Activated naive CD4-positive, alpha-beta T cell treated with anti-CD3 and anti-CD28 coated beads for 36 hours (primary cell): ENCODE measurements at places on chromosomes 6 and 20.

GRCh38 chr6:45900808-45901752, 114.6 kb downstream of the CLIC5 start:
- DNase-seq, result no peak

DNA sequence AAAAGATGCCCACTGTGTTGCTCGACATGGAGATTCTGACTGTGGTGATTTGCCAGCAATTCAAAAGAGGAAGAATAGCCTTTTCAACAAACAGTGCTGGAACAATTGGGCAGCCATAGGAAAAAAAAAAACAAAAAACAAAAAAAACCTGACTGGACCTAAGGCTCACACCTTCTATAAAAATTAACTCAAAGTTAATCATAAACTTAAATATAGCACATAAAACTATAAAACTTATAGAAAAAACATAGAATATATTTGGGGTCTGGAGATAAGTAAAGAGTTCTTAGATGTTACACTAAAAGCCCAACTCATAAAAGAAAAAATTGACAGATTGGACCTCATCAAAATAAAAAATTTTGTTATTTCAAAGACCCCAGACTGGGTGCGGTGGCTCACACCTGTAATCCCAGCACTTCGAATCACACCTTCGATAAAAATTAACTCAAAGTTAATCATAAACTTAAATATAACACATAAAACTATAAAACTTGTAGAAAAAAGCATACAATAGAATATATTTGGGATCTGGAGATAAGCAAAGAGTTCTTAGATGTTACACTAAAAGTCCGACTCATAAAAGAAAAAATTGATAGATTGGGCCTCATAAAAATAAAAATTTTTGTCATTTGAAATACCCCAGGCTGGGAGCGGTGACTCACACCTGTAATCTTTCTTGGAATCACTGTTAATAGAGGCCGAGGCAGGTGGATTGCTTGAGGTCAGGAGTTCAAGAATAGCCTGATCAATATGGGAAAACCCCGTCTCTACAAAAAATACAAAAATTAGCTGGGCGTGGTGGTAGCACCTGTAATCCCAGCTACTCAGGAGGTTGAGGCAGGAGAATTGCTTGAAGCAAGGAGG, 115.6 kb upstream of the FAM83B start:
- no peak for DNase-seq

DNA sequence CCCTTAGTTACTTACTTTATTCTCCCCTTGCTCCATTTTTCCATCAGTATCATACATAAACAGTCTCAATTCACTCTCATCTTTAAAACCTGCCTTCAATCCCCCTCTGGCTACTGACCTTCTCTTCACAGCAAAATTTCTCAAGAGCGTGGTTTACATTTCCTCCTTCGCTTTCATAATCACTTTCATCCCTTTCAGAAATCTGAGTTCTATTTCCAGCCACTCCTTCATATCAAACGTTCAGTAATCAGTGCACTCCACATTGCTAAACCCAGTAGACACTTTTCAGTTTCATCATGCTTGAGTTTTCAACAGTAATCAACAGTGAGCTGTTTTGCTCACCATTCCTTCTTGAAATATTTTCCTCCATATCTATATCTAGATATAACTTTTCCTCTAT, 176.7 kb upstream of the HSF2 start:
- DNase-seq, result no peak

GRCh38 chr6:48136856-48137255, 25.9 kb upstream of the PTCHD4 start:
- no peak for DNase-seq

DNA sequence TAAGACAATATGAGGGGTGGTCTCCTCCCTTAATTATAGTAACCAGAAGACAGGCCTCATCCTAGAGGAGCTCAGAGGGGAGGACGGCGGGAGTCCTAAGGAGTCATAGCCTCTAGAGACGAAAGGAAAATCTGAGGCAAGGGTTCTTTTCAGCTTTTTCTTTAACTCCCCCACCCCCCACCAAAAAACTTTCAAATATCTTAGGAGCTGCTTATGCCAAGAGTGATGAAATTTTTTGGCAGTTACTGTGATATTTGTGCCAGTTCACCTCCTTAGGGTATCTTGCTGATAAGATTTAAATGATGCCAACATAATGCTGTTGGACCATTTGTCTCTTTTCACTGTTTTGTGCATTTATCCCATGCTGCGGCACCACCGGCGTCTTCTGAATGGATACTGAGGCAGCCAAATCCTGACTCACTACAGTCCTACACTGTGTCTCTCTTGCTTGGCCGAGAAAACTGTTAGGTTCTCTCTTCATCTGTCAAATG, 44.5 kb upstream of the DSE start:
- no peak for DNase-seq

GRCh38 chr6:33699131-33699530, 12.4 kb downstream of the UQCC2 start:
- no peak for DNase-seq

GRCh38 chr6:150865043-150865405, 478 bp upstream of the MTHFD1L start:
- DNase-seq, result no peak

GRCh38 chr6:89035252-89036101, 45.1 kb upstream of the PNRC1 start:
- no peak for DNase-seq

DNA sequence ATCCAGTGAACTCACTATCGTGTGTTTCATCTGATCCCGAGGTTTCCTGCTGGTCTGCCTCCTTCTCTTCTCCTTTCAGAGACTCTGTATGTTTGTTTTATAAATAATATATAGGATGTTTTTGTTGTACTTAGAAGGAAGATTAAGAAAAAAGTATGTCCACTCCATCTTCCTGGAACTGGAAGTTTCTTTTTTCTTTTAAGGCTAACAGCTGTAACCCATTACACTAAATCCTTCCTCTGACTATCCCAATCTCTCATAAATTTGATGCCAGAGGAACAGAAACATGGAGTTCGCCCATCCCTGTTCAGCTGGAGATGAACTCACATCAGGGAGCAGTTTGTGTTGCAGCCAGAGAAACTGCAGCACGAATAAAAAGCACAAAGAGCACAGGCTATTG, 20.7 kb downstream of the RIPK1 start:
- DNase-seq, result no peak

- DNase-seq, result peak; percentile 78
These were observed 719 bp upstream of the EDN1 start for GRCh38 chr6:12289365-12289919.

DNA sequence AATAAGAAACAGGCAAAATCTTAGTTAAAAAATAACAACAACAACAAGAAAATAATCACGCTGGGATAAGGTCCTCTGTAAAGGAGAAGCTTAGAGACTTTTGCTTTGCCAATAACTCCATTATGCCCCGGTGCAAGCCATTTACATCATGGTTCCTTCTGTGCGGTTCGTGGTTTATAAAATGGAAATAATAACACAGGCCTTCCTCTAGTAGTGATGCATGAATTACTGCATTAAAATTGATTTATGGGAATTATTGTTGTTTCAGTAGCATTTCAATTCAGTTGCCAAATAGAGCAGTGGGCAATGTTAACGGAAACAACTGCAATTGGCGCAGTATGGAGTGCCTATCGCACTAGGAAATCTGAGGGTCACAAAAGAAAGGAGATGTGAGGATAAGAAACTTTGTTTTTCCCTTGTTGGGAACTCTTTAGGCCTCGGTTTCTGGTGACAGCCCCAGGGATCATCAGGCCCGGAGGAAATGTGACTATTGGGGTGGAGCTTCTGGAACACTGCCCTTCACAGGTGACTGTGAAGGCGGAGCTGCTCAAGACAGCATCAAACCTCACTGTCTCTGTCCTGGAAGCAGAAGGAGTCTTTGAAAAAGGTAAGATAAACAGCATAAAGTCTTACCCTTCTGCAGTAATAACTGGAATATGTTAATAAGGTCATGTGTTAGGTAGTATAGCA, 1.1 kb downstream of the CD109 start:
- peak; percentile 40 for DNase-seq

DNA sequence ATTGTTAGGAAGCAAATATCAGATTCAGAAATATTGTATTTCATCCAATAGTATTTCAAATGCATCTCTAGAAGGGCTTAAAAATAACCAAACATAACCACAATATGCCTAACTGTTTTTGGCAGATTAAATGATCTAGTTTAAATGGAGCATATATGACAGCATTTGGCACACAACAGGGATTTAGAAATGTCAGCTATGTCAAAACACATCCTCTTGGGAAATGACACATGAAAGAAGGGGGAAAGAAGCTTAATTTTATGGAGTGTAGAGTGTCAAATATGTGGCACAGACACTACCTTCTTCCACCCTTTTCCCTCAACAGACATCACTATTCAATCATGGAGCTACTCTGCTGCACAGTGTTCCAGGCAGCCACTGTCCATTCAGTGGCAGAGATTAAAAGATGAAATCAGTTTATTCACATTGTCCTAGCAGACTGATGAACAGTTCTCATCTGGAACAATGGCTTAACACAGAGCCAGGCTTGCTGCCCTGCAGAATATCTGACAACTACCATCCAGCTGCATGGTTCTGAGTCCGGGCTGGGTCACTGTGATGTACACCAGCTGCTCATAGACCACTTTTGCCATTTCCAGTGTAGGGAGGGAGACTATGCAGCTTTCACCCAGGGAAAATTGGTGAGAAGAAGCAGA, 349.8 kb downstream of the DHX35 start:
- DNase-seq, result no peak
